NCI-H146 (cell line): ENCODE measurements at places on chromosomes 4 and X.

DNA sequence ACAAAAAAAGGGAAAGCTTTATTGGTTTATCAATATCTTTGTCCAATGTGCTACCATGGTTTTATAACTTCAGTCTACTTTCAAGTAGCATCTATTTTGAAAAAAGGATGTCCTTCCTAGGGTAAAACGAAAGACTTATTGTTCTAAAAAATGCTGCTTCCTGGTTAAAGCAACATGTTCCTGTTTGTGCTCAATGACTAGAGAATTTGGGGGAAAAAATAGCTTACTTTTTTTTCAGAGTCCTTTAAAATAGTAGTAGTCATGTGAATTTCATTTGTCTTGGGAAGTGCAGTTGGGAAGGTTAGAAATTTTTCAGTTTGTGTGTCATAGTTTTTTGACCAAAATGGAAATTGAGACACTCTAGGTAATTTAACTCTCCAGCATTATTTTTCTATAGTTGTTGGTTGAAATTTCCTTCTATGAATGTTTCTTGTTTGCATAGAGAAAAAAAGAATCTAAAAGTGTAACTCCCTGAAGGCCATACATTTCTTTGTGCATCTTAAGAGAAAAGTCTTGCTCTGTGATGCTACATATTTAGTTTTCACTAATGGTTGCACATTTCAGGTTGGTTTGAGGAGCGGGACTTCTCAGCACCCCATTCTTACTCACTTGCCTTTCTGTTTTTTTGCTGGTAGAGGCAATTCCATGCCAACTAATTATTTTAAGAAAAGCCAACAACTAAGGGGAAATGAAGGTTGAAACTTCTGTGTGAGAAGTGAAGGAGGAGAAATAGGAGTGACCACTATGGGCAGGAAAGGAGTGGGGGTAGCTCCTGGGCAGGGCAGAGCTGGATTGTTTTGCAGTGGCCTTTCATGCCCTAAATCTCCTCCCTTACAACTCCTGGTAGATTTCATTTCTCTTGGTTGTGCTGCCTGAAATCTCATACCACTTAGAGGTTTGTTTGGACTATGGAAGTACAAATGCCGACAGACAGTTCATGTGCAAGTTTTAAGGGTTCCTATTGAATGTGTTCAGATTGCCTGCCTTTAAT is 76.4 kb downstream of the RAPGEF2 start:
- no peak for DNase-seq

GRCh38 chrX:83916525-83916924 is 55.6 kb downstream of the CYLC1 start:
- peak; percentile 36 for DNase-seq

DNA sequence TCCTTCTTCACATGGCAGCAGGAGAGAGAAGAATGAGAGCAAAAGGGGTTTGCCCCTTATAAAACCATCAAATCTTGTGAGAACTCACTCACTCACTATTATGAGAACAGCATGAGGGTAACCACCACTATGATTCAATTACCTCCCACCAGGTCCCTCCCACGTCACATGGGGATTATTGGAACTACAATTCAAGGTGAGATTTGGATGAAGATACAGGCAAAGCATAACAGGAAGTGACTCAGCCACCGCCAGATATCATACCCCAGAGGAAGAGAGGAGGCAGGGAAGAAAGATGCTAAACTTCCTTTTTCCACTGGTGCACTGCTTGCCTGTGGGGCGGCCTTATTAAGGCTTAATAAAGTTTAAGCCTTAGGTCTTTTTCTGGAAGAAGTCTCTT is 766.1 kb downstream of the KCTD8 start:
- DNase-seq, result no peak

DNA sequence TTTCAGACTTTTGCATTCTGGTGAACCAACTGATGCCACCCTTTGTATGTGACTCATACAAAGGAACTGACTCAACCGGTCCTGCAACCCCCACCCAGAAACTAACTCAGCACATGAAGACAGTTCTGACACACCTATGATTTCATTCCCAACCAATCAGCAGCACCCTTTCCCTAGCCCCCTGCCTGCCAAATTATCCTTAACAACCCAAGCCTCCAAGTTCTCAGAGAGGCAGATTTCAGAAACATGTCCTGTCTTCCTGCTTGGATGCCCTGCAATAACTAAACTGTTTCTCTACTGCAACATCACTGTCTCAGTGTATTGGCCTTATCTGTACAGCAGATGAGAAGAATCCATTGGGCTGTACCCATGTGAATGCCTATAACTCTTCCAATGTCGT is 284.7 kb downstream of the CAMK2D start:
- DNase-seq, result no peak

GRCh38 chr4:26218677-26219605 is 101.9 kb upstream of the RBPJ start:
- no peak for DNase-seq

- no peak for DNase-seq
Observed at GRCh38 chr4:93775551-93775950, 53.0 kb upstream of the ATOH1 start.

GRCh38 chr4:105067431-105067830 is 79.2 kb upstream of the TET2 start:
- DNase-seq, result no peak

- DNase-seq, result no peak
Observed at GRCh38 chr4:56959100-56959499, 18.3 kb downstream of the NOA1 start.

- DNase-seq, result no peak
Observed at GRCh38 chr4:69974631-69975030, 9.1 kb upstream of the CSN2 start.

DNA sequence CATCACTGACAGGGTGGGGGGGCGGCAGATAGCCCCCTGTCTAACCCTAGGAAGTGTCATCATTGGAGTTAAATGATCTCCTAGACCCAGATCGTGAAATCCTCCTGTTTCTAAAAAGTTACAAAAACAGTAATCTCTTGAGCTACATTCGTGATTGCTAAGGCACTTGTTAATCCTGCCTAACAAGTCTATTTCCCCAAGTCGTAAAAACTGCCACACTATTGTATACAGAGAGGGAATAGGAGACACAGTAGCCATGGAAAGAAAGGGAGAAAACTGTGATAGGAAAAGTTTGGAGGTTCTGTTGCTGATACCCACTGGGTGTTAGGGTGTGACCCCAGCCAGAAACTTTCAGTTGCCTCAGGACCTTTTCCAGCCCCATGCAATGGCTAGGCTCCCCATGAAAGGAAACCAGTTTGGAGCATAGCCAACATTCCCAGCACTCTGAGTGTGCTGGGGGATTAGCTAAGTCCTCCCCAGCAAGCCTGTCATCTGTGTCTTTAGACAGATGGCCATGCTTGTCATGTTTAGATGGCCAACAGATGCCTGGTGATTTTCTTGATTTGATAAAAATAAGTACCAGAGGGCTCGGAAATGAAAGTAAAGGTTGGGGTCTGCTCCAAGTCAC is 63.3 kb upstream of the ANXA10 start:
- DNase-seq, result no peak

- no peak for DNase-seq
Observed at GRCh38 chrX:110318664-110318968, 731 bp upstream of the AMMECR1 start.

GRCh38 chrX:2489446-2490445 is 11.0 kb downstream of the DHRSX start:
- no peak for DNase-seq

GRCh38 chrX:13159886-13160285 is 115.5 kb upstream of the FAM9C start:
- DNase-seq, result no peak

- DNase-seq, result no peak
Observed at GRCh38 chr4:30840571-30840970, 120.4 kb downstream of the PCDH7 start.

DNA sequence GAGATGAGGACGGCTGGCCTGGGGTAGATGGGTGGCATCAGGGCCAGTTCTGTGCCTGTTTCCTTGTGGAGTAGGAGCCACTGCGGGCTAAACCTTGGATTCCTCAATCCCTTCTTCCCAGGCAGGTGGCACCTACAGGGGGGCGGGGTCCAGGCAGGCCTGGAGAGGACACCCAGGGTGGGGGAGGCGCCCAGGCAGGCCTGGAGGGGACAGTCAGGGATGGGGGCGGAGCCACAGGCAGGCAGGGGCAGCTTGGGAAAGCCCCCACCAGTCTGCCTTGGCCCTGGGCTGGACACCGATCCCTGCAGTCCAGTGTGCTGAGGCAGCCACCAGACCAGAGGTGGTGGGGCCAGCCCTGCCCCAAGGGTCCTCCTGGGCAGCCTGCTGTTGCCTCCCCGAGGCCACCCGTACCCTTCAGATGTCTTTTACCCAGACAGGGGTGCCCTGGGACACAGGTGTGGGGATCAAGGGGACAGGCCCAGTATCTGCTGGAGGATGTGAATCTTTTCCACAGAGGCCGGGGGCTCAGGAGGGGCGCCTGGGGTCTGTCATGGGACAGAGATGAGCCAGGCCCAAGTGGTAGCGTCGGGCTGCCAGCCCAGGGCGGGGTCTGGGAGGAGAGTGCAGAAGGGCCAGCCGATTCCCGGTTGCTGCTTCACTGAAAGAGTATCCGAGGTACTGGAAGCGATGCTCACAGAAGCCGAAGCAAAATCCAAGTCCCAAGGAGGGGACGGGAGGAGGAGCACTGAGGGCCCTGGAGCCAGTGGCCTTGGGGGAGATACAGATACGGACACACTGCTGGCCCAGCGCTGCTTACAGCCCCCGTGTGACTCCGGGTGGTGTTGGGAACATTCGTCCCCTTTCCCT is 34.5 kb downstream of the LRPAP1 start:
- no peak for DNase-seq

- no peak for DNase-seq
Observed at GRCh38 chrX:142503967-142504643, 299.0 kb upstream of the MAGEC2 start.

DNA sequence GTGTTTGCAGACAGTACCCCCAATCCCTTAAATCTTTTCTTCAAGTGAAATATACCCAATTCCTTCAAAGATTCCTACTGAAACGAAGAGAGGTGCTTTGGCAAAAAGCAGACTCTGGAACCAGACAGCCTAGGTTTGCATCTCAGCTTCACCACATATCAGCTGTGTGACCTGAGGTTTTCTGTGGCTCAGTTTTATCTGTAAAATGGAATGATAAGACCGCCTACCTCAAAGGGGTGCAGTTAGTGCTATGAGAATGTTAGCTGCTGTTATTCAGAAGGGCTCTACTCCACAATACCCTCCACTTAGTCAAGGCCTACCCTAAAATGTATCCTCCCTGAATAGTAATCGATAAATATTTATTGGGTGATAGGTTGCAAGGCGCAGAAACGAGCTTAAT is 664 bp downstream of the PIR start:
- DNase-seq, result no peak

- DNase-seq, result peak; percentile 79
Observed at GRCh38 chrX:40175511-40176350, 78.0 kb upstream of the BCOR start.

GRCh38 chr4:136424052-136424451 is 1108.2 kb downstream of the PCDH18 start:
- no peak for DNase-seq

DNA sequence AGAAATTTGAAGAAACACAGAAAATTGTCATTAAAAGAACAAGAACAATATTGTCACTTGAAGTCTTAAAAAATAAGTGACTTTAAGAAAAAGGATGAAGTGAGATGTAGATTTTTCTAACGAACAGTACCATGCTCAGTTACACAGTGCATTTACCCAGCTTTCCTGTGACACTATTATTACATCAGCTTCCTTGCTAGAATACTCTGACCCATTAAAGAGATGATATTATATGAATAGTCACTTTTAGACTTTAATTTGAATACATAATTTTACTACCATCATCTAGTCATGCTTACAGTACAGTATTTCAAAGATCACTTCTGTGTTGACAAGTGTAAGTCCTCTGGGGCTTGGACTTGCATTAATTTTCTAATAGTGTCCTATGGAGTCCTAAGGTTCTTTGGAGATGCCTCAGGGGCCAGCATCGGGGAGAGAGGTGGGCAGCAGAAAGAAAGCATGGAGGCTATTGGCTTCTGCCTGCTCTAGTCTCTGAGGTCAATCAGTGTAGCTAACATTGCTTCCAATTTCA is 10.7 kb downstream of the COL25A1 start:
- no peak for DNase-seq

- no peak for DNase-seq
Observed at GRCh38 chrX:24153178-24153795, 3.8 kb downstream of the ZFX start.

- no peak for DNase-seq
Observed at GRCh38 chrX:109857584-109858228, 124.6 kb upstream of the ACSL4 start.

- DNase-seq, result no peak
Observed at GRCh38 chrX:73842541-73843234, 279.7 kb downstream of the CHIC1 start.

- no peak for DNase-seq
Observed at GRCh38 chr4:89284020-89284424, 23.6 kb downstream of the GPRIN3 start.

- no peak for DNase-seq
Observed at GRCh38 chr4:146123231-146123630, 52.3 kb upstream of the LSM6 start.

GRCh38 chr4:118034053-118034785 is at the start of gene NDST3:
Gene NDST3 (plus strand): TSS chr4:118034486. CDS start chr4:118053911, 19,425 bp downstream.
- peak; percentile 33 for DNase-seq

GRCh38 chr4:94791701-94792100 is 33.9 kb downstream of the BMPR1B start:
- DNase-seq, result no peak

GRCh38 chr4:104395168-104395614 is 99.5 kb downstream of the CXXC4 start:
- peak; percentile 48 for DNase-seq

GRCh38 chr4:99654361-99654761 is 3.3 kb downstream of the C4orf54 start:
- no peak for DNase-seq

- DNase-seq, result no peak
Observed at GRCh38 chr4:78949735-78950134, 10.5 kb upstream of the PAQR3 start.

DNA sequence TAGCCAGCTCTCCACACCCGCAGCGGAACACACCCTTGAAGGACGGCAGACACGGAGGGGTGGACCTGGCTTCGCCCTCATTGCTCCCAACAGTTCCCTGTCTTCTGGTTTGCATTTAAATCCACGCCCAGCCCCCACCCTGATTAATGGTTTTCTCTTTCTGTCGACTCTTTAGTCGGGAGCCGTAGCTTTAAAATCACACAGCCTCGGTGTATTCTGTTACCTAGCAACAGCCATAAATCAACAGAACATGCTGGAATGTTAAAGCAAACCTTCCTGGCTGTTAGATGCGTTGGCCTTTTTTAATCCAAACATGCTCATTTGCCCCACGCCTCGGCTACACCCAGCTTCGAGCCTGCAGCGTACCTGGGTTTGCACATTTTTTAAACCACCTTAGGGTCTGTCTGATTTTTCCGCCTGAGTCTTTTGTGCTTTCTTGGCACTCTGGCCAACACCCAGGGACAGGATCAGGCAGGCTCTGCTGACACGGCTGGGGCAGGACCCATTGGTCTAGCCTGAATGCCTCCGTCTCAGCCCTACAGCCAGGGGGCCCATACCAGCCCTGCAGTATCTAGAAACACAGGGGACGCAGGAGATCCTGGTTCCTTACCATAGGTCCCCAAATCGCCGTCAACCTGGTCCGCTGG is 21.4 kb upstream of the PPP2R2C start:
- DNase-seq, result peak; percentile 16
